ENCODE measurements at places on chromosomes 7 and 10.

GRCh38 chr7:135164357-135165061 lies 6.0 kb downstream of the CYREN start:
- no peak for DNase-seq

GRCh38 chr10:93501650-93502049 lies 5.2 kb downstream of the CEP55 start:
- no peak for DNase-seq

DNA sequence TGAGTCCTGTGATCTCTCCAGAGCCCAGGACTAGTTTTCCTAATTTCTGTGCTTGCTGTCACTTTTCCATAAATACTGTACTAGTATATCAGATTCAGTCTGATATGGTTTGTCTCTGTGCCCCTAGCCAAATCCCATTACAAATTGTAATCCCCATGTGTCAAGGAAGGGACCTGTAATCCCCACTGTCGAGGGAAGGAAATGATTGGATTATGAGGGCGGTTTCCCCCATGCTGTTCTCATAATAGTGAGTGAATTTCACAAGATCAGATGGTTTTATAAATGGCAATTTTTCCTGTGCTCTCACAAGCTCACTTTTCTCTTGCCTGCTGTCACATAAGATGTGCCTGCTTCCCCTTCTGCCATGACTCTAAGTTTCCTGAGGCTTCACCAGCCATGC lies 54.8 kb upstream of the IFRD1 start:
- no peak for DNase-seq

DNA sequence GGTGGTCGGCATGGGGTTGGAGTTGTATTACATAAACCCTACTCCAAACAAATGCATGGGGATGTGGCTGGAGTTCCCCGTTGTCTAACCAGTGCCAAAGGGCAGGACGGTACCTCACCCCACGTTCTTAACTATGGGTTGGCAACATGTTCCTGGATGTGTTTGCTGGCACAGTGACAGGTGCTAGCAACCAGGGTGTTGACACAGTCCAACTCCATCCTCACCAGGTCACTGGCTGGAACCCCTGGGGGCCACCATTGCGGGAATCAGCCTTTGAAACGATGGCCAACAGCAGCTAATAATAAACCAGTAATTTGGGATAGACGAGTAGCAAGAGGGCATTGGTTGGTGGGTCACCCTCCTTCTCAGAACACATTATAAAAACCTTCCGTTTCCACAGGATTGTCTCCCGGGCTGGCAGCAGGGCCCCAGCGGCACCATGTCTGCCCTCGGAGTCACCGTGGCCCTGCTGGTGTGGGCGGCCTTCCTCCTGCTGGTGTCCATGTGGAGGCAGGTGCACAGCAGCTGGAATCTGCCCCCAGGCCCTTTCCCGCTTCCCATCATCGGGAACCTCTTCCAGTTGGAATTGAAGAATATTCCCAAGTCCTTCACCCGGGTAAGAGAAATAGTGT lies at the start of gene CYP2E1:
Gene CYP2E1, plus strand, starts transcription at position 407 of the 632 bp plus-strand sequence. Its CDS starts 33 bp downstream, at position 440.
- DNase-seq: no peak

GRCh38 chr7:29214816-29215215 lies 20.2 kb downstream of the CHN2 start:
- DNase-seq: no peak

DNA sequence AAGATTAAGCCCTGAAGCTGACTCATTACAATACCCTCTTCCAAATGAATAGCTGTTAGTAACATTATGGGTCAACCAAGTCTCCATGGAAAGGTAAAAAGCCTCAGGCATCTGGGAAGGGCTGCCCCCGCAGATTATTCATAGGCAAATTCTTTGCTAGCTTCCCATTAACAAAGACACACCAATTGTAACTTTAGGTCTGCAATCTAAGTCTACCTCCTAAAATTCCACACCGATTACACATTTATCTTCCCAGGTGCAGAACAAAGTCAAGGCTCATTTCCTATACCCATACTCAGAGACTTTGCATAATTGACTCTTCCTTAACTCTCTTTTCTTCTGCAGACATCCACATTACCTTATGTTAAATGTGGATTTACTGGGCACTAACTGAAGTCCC lies 826.3 kb upstream of the MBL2 start:
- no peak for DNase-seq

- no peak for DNase-seq
Measured at GRCh38 chr10:4448030-4448429, 378.0 kb upstream of the AKR1E2 start.

DNA sequence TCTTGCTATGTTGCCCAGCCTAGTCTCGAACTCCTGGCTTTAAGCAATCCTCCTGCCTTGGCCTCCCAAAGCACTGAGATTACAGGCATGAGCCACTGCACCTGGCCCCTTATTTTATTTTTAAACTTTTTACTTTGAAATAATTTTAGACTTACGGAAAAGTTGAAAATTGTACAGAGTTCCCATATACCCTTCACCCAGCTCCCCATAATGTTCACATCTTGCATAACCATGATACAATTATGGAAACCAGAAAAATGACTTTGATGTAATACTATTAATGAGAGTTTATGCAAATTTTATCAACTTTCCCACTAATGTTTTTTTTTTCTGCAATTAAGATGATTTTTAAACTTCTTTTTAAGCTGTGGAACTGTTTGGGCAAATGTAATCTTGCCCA lies 58.3 kb downstream of the CDH23 start:
- no peak for DNase-seq

- DNase-seq: no peak
Measured at GRCh38 chr10:112671743-112672142, 224.7 kb downstream of the VTI1A start.

DNA sequence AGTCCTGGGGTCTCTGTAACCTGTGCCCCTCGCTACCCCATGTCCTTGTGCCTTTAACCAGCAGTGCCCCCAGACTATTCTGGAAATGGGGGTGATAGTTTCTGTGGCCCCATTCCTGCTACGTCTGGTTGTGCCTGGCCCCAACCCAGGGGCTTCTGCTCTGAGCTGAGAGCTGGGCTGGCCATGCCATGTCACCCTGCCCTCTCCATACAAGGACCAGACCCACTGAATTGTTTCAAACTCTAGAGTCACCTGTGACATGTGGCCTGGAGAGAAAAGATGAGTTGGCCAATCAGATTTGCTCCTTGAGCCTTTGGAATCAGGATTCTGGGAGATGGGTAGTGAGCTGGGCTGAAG lies 108.6 kb downstream of the GRK5 start:
- no peak for DNase-seq

- peak; percentile 30 for DNase-seq
Measured at GRCh38 chr10:18659819-18660535, 746 bp downstream of the ARL5B start.

- DNase-seq: no peak
Measured at GRCh38 chr7:33922820-33923219, 17.5 kb downstream of the BMPER start.

DNA sequence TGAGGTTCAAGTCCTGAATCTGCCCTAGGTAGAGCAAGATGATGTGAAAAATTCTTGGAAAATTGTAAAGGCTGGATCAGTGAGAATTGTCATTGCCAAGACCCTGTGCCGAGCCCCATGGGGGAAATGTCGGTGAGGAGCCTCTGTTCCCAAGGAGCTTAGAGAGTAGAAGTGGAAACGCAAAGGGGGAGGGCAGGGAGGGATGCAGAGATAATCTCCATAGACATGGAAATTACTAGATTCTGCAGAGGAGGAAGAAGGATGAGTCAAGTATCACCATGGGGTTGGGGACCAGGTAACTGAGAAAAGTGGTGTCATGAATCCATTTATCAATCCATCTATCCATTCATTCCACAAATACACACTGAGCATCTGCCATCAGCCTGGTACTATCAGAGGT lies 26.0 kb downstream of the DUSP5 start:
- no peak for DNase-seq

- DNase-seq: no peak
Measured at GRCh38 chr7:143120691-143121405, 11.0 kb upstream of the PIP start.

- no peak for DNase-seq
Measured at GRCh38 chr10:8731121-8732095, 676.9 kb downstream of the GATA3 start.

DNA sequence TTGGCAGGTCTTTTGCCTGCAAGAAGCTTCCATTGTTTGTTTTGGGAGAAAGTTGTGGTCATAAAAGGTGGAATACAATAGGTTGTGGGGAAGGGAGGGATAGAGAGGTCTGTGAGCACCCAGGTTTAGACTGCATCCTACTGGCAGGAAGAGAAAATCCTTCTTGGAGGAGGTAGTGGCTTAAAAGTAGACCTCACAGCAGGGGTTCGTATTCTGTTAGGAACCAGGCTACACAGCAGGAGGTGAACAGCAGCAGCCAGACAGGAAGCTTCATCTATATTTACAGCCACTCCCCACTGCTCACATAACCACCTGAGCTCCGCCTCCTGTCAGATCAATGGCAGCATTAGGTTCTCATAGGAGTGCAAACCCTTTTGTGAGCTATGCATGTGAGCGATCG lies 245.3 kb downstream of the NSUN6 start:
- DNase-seq: no peak

DNA sequence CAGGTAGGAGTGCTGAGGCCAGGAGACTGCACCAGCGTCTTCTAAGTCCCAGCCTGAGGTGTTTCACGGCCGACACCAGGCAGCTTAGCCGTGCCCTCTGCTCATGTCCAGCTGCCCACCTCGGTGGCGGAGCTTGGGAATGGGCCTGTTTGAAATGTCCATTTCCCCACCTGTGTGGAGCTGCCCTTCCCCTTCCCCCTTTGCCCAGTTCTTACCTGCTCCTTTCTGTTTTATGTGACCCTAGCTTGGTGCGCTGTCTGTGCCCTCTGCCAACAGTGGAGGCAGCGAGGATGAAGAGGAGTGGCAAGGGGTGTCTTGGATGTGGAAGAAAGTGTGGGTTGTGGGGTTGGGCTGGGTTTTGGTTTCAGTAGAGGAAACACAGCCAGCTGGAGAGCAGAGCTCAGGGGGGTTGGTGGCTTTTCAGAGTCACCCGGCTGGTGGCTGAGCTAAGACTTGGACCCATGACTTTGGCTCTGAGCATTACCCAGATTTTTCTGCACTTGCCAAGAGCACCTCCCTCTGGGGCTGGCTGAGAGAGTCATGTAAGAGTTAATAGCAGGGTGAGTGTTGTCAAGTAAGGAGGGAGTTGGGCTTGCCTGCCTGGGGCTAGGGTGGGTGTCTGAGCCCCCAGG lies 37.4 kb downstream of the GBX1 start:
- no peak for DNase-seq

DNA sequence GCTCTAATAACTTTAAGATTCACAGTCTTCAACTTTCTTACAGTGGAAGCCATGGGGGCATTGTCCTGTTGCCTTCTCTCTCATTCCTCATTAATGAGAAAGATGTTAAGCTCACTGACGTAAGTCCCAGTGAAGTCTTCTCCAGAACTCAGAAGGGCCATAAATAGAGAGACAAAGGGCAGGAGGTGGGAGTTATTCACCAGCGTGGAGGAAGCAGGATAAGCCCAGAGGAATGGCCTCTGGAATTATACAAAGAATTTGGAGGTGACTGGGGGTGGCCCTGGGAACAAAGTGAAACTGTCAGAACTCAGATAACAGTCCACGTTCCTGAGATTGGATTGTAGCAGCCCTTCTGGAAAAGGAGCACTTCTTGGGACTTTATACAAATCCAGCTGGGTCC lies 52.4 kb downstream of the SORBS1 start:
- DNase-seq: peak; percentile 26

Data from fibroblast of skin of right biceps (primary cell).